ENCODE measurements at places on chromosomes 16 and 17.

GRCh38 chr16:74999219-74999608 is 390 bp downstream of the ZNRF1 start:
- no peak for DNase-seq

- DNase-seq, result no peak
Measured at GRCh38 chr16:46922239-46922638, 38.1 kb downstream of the GPT2 start.

DNA sequence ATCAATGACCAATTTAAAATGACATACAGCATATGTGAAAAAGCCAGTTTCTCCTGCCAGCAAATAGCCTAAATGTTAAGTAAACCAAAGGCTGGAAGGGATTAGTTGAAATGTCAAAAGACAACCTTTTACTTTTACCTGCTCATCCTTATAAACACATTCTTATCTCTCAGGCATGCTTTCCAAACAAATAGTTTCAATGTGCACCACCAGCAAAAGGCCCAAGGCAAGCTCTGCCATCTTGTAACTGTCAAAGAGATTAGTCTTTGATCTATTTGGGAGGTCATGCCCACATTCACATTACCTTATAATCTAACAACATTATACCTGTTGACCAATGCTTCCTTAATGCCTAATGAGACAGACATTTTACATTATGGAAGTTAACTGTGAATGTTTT is 132.2 kb upstream of the NACA2 start:
- DNase-seq, result no peak

GRCh38 chr17:58232707-58233156 is 5.7 kb upstream of the LPO start:
- DNase-seq, result peak; percentile 41

DNA sequence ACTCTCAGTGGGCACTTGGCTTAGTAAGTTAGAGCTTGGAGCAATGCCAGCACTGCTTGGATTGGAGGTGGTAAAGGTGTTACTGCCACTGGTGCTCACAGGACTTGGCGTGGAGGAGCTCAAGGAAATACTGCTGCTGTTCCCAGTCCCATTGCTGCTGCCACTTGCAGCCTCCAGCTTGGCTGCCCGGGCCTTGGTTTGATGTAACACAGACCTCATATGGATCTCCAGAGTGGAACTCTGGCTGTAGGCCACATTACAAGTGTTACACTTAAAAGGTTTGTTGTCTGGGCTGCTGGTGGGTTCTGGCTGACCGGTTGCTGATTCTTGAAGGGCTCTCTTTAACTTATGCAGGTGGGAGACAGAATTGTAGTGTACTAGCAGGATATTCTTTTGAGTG is 250.3 kb downstream of the ZFHX3 start:
- DNase-seq, result no peak

DNA sequence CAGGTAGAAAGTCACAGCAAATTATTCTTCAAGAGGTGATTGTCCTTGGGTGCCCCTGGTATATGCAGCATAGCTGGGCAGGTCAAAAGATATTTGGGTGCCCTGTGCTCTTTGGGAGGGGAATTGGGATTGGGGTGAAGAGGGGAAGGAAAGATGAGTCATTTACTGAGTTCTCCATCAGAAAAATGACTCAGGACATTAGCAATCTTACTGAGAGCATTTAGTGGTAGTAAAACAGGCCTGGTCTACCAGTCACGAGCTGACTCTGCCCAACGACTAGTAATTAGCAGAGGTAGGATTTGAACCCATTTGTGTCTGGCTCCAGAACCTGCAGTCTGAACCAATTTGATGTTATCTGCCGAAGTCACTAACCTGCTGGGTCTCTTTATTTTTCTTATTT is 6.0 kb upstream of the GRIN2A start:
- DNase-seq, result no peak

DNA sequence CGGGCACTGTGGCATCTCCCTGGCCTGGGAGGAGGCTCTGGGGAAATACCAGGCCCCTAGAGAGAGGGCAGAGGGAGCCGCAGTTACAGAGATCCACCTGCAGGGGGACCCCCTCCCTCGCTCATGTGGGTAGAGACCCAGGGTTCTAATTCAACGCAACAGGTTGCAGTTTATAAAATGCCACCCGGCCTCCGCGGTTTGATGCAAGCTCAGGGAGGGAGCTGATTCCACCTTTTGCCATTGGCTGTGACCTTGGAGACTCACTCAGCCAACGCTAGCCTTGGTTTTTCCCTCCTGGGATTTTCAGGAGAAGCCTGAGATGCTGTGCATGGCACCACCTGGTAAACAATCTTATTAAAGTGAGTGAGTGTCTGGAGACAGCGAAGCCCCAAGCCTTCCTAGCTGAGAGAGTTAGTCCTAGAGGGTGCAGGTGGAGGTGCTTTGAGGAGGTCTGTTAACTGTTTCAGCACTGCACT is 12.1 kb downstream of the TTLL6 start:
- peak; percentile 83 for DNase-seq

GRCh38 chr16:72444696-72445095 is 272.7 kb upstream of the PMFBP1 start:
- no peak for DNase-seq

- peak; percentile 33 for DNase-seq
Measured at GRCh38 chr17:79797492-79798298, 818 bp upstream of the CBX8 start.

DNA sequence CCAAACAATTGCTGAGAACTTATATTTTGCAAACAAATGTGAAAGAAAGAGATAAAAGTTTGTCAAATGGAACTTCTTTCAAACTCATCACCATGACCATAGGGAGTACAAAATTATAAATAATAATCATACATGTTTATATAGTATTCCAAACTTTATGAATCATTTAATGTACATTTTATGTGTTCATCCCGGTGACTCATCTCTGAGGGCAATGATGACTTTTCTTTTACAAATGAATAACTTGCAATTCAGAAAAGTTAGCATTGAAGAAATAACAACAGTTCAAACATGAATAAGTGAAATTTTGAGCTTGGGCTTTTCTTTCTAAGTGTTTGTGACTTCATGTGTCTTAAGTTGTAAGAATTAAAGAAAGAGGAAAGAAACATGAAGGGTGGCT is 66.3 kb upstream of the CDH8 start:
- no peak for DNase-seq

GRCh38 chr16:73205153-73205886 is 157.4 kb upstream of the ZFHX3 start:
- no peak for DNase-seq

DNA sequence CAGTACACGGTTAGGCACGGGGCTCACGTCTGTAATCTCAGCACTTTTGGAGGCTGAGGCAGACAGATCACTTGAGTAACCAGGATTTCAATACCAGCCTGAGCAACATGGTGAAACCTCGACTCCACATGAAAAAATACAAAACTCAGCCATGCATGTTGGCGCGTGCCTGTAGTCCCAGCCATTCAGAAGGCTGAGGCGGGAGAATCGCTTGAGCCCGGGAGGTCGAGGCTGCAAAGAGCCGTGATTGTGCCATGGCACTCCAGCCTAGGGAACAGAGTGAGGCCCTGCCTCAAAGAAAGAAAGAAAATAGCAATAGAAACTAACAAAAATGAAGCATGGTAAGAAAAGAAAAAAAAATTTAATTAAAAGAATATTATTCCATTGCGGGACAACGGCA is 128.0 kb upstream of the CHMP6 start:
- no peak for DNase-seq

DNA sequence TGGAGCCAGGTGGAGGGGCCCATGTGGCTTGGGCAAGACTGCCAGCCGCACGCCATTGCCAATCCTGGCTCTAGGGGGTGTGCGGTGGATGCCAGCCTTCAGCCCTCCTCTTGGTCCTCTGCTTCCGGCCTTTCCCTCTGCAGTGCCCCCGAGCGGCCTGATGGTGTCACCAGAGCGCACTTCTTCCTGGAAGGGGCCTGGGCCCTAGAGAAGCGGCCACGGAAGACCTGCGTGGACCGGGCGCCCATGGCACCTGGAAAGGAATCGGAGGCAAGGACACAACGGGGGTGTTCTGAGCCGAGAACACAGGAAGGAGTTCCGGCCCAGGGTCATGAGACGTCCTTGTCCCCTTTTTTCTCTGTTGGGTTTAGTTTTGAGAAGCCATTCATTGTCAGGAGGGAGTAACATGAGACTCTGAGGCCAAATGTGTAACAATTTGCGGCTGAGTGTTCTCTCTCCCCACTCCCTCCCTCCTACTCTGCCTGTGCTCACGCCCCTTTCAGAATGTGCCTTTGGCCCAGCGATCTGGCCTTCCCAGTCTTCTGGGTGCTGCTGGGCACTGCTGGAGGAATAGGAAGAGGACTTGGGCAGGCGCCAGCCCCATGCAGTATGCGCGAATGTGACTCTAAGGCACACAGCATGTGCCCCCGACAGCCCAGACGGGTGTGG is 92.8 kb downstream of the IRX3 start:
- DNase-seq, result peak; percentile 66

GRCh38 chr16:65509172-65509571 is 387.3 kb upstream of the CDH11 start:
- no peak for DNase-seq

GRCh38 chr16:58324792-58325191 is 30.0 kb upstream of the PRSS54 start:
- no peak for DNase-seq

DNA sequence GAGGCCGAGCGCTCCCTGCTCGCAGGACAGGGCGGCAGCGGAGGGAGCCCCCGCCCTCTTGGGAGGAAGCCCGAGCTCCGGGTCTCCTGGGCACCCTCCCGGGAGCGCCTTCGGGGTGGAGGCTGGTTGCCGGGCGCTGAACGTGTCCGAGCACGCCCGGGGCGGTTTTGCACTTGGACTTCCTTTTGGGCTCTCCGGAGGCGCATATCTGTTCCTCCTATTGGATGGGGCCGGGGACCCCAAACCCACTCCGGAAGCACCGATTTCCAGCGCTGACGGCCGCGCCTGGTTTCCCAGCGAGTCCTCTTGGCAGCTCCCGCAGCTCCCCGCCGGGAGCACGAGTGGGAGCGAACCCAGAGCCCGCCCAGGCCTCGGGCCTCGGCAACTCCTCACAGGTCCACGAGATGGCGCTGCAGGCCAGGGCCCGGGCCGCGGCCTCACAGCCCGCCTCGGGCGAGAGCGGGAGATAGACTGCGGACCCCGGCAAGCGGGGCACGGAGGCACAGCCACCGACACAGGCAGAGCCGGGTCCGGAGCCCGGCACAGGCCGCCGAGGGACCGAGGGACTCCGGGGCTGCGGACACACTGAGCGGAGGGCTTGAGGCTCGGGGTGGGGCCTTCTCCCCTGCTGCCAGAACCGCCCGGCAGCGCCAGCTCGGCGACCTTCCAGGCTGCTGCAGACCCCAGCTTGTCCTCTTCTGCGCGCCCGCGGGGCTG is 12.7 kb downstream of the TBX2 start:
- DNase-seq, result peak; percentile 85

- DNase-seq, result peak; percentile 71
Measured at GRCh38 chr17:7716901-7717755, at the start of gene DNAH2. TSS of gene DNAH2 (plus strand) at chr17:7717744. CDS start at chr17:7719735, 1,991 bp downstream.

GRCh38 chr17:76085731-76086366 is 6.9 kb downstream of the ZACN start:
- DNase-seq, result no peak
